ENCODE measurements at places on chromosomes 2 and 18.

DNA sequence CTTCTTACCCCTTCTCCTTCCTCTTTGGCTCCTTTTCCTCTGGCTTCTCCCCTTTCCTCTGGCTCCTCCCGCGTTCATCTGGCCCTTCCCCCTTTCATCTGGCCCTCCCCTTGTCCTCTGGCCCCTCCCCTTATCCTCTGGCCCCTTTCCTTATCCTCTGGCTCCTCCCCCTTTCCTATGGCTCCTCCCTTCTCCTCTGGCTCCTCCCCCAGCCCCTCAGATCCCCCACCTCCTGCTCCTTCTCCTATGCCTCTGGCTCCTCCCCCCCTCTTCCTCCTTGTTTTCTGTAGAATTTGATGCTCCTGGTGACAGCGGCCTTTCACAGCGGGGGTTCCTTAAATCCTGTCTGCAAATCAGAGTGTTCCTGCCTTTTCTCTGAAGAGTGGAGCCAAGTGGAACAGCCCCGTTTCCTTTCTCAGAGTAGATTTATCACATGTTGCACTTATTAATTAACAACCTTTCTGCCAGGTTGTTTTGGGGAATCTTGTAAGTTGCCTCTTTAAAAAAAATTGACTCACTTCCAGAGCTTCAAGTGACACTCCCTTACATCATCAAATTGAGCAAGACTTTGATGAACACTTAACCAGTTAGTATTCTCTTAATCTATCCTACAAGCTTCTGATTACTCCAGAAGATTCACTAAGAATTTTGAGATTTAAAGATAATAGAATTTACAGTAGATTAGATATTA lies 27.9 kb downstream of the FABP1 start:
- DNase-seq: no peak

DNA sequence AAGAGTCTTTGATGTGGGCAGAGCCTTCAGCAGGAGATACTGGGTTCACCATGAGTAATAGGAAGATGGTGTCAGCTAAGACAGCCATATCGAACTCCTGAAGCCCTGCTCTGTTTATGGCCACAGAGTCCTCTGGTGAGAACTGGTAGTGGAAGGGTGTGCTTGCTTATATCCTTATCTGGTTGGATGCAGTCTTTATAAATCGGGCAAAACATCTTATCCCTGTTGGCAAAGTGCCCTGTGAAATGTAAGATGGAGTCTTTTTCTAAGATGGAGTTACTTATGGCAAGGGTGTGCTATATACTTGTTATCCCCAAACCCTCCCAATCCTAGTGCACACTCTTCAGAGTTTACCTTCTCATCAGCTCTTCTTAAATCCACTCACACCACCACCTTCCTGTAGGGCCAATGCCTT lies 190.8 kb upstream of the PARD3B start:
- DNase-seq: no peak

GRCh38 chr2:100470898-100471514 lies 724 bp downstream of the NMS start:
- no peak for DNase-seq

DNA sequence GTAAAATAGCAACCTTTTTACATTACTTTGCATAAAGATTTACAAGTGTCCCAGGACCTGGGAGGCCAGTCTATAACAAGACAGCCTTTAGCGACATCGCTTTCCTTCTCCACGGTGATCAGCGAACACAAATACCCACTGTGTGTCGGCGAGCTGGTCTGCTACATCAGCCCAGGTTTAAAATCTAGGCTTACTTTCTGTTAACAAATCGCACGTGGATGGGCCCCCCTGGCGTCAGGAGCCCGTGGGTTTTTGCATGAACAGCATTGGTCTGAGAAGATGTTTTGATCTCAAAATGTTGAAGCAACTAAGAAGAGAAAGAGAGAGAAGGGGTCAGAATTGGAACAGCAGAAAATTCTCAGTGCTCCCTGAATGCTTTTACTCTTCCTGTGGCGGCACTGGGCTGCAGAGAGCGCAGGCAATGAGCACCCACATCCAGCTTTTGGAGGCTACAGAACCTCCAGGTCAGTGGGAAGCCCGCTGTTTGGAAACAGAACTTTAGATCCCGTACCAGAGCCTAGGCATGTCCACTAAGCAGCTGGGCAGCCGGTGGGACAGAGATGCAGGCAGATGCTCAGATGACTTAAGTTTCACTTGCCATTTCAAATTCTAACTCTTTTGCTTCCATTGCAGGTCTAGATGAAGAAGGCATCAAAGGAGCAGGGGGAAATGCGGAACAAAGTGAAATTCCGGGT lies 32.9 kb downstream of the CYP27C1 start:
- DNase-seq: no peak

GRCh38 chr2:204452464-204453023 lies 92.7 kb upstream of the PARD3B start:
- no peak for DNase-seq

DNA sequence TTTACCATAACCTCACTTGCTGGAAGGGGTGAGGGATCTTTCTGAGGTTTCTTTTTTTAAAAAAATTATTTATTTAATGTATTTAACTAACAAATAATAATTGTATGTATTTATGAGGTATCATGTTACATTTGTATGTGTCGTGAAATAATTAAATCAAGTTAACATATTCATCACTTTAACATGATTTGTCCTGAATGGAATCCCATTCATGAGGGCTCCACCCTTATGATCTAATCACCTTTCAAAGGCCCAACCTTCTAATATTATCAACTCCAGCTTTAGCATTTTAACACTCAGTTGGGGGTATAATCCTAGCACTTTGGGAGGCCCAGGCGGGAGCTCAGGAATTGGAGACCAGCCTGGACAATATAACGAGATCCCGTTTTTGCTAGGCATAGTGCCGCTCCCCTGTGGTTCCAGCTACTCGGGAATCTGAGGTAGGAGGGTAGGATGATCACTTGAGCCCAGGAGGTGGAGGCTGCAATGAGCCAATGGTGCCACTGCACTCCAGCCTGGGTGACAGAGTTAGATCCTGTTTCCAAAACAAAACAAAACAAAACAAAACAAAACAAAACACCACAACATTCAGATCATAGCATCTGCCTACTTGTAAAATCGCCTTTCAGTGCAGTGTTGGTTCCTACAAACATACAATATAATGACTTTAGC lies 1.1 kb upstream of the TAF4B start:
- no peak for DNase-seq
